Right cardiac atrium (tissue), 5 donors: ENCODE measurements at places on chromosomes 12 and 14. TPM values are rescaled to one million over a fixed set of nuclear protein-coding genes. Genes with fewer than 3 reads are reported as not detected.

The FAM90A1 gene
- 0.07 TPM for polyA plus RNA-seq

The TMEM121 gene
- polyA plus RNA-seq = 2.3 TPM

The ALX1 gene
- not detected for polyA plus RNA-seq

The RNU4-1 gene
- polyA plus RNA-seq = not detected

The STAC3 gene
- 1.2 TPM for polyA plus RNA-seq

The ADCY6 gene
- 51.4 TPM for polyA plus RNA-seq

The SLC25A47 gene
- polyA plus RNA-seq = not detected

The RIN3 gene
- polyA plus RNA-seq = 7.5 TPM

The EIF2S3B gene
- 0.70 TPM for polyA plus RNA-seq

The LACRT gene
- not detected for polyA plus RNA-seq

The EPYC gene
- polyA plus RNA-seq = 0.09 TPM

The KRT3 gene
- polyA plus RNA-seq = not detected

The TBC1D30 gene
- 0.57 TPM for polyA plus RNA-seq
